Stimulated activated CD4-positive, alpha-beta T cell treated with anti-CD3 and anti-CD28 coated beads, TNF-alpha, amount 100 ng/mL, for 4 hours (primary cell): ENCODE measurements at places on chromosomes 13 and 19.

DNA sequence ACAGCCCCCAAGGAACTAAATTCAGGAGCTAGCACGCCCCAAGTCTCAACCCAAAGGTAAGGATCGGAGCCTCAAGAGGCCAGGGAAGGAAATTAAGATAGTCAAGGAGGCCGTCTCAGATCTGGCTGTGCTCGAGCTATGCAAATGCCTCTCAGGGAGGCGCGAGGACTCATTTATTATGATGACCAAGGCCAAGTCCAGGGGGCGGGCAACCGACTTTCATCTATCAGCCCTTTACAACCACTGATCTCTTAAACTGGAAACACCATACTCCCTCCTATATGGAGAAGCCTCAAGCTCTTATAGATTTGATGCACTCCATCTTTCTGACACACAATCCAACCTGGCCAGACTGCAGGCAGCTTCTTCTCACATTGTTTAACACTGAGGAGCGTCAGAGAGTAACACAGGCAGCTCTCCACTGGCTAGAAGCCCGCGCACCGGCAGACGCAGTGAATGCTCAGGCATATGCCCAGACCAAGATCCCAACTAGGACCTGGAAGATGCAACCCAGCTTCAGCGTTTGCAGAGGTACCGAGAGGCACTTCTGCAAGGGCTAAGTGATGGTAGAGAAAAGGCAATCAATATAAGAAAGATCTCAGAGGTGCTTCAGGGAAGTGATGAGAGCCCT, 9.6 kb upstream of the SLC15A1 start:
- DNase-seq: no peak

GRCh38 chr19:4042064-4042730, 24.5 kb downstream of the ZBTB7A start:
- no peak for DNase-seq

- no peak for DNase-seq
Observed at GRCh38 chr13:22073718-22074117, 402.8 kb downstream of the FGF9 start.

GRCh38 chr13:32940601-32941000, 75.6 kb upstream of the KL start:
- no peak for DNase-seq

- no peak for DNase-seq
Observed at GRCh38 chr13:77908531-77908930, 10.1 kb downstream of the EDNRB start.

GRCh38 chr13:95247852-95248251, 53.4 kb downstream of the ABCC4 start:
- DNase-seq: no peak

GRCh38 chr13:46354156-46355087, 32.6 kb downstream of the RUBCNL start:
- DNase-seq: no peak

- no peak for DNase-seq
Observed at GRCh38 chr13:76027131-76027530, 391.0 kb downstream of the LMO7 start.

GRCh38 chr13:24042710-24043440, 117.6 kb upstream of the SPATA13 start:
- DNase-seq: no peak

DNA sequence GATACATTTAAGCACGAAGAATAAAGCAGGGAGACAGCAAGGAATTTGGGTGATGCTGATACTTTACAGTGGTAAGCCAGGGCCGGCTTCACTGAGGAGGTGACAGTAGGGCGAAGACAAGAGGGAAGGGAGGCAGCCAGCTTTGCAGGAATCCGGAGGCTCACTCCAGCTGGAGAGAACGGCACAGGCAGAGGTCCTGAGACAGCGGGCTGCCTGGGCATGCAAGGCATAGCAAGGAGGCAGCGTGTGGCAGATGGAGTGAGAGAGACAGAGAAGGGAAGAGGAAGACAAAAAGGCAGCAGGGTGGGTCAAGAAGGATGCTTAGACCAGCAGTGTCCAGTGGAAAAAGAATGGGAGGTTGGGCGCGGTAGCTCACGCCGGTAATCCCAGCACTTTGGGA, 83.2 kb upstream of the WASF3 start:
- no peak for DNase-seq
